ENCODE measurements at places on chromosomes 12 and 14. TPM values are rescaled to one million over a fixed set of nuclear protein-coding genes. Genes with fewer than 3 reads are reported as not detected.

DNA sequence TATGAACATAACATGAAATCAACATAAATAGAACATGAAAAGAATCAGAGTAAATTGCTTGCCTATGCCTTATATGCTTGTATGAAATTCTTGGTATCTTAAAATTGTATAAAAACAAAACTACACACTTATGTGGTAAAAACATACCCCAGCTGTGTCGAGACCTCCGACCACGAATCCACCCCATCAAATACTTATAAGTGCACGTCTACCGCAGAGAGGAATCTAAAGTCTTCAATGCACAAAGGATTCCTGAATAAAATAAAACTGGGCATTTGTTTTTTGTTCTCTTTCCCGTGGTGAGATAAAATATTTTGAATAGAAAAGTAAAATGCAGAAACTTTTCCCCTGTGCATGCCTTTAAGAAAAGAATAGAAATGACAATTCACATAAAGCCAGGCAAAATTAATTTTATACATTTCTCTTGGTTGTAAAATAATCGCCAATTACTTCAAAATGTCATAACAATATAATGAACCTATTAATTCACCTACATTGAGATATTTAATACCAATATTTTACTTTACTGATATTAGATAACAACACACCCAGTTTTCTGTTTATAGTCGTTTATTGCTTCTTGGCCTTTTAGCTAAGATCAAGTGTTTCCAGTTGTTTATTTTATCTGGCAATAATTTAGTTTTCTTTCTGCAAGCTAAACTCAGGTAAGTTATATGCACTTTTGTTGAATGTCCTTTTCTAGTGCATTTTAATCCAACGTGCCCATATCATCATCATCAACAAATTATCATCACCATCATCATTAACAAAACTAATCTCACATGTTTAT lies 1.0 kb downstream of the KLRK1 start:
- no peak for DNase-seq

- no peak for DNase-seq
Measured at GRCh38 chr12:104372061-104372720, 68.7 kb downstream of the EID3 start.

DNA sequence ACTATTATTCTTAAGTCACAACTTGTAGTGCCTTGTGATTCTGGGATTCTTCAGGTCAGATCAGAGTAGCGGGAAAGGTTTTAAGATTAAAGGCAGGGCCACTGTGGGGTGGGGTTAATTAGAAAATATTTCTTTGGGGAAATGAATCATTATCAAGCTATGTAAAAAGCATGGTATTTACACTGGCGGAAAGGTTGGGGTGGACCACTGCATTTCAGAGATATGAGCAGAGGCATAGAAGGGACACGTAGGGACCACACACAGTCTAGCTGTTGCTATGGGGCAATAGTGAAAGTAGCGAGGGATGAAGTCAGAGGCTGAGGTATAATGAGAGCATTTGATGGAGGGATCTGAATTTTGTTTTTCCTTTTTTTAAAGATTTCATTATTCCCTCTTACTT lies 31.7 kb upstream of the KCNH3 start:
- DNase-seq, result no peak

DNA sequence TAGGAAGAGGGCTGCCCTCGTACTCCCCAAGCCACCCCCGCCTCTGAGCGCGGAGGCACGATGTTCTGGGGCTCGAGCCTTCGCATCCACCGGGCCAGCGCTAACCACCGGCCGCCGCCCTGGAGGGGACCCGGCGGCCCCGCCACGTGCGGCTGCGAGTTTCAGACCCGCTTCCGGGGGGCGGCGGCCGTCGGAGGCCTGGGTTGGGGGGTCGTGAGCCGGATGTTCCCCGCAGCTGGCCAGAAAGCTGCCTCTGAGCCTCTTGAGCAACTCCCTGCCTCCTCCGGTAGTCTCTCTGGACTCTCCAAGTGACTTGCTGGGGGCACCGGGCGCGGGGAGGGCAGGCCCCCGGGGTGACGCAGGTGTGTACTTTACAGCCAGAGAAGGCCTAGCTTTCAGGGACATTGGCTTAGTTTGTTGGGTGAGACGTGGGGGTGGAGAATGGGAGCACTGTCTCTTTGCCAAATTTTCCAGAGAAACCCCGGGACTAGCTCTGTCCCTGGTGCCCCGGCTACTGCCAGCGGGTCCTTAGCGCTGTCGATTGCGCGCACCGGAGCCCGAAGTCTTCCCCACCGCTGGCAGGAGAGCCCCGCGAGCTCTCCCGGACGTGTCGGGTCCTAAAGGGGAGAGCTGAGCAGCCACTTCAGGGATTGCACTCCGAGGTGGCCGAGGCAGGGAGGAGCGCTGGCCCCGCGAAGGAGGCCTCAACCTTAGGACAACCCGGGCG lies 15.6 kb downstream of the OTX2 start:
- DNase-seq, result peak; percentile 41

Gene GDF11
- polyA plus RNA-seq, result 26.9 TPM

Gene TAS2R9
- polyA plus RNA-seq, result not detected

Gene GPX2
- 23.8 TPM for polyA plus RNA-seq

Gene CLEC1A
- polyA plus RNA-seq, result 1.5 TPM

DNA sequence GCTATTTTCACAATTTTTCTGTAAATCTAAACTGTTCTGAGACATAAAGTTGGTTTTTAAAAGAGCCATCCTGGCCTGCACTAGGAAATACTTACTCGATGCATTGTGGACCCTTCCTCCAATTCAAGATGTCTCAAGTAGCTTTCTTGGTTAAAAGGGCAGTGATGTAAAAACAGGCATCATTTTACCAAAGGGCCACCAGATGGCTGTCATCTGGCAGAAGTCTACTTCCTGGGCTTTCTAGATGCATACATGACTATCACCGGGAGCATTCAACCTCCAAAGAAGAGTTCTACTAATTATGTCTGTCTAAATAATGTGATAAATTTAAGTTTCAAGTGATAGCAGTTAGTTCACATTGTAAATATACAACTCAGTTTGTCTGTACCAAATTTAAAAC lies 96.8 kb upstream of the FRMD6 start:
- DNase-seq, result no peak

GRCh38 chr12:62363506-62363905 lies 103.1 kb upstream of the MON2 start:
- no peak for DNase-seq

GRCh38 chr14:83744224-83744623 lies 1785.7 kb upstream of the FLRT2 start:
- DNase-seq, result no peak

Gene AVPR1A
- polyA plus RNA-seq, result 0.14 TPM

DNA sequence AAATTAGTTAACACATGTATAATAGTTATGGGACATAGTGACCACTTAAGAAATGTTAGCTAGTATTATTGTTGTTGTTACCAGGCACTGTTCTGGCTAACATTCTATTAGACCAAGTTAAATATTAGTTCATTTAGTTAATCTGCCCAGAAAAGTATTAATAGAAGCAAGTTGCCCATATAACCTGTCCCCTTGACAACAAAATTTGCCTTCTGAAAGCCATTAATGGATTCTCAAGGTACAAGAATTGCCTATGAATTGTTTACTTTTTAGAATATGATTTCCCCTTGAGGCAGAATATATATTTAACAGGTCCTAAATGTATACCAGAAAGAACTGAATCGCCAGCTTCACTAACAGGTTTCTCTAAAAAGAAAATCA lies 167.3 kb upstream of the TMCC3 start:
- DNase-seq, result no peak

- DNase-seq, result no peak
Measured at GRCh38 chr14:69039288-69039628, 60.2 kb upstream of the ACTN1 start.

DNA sequence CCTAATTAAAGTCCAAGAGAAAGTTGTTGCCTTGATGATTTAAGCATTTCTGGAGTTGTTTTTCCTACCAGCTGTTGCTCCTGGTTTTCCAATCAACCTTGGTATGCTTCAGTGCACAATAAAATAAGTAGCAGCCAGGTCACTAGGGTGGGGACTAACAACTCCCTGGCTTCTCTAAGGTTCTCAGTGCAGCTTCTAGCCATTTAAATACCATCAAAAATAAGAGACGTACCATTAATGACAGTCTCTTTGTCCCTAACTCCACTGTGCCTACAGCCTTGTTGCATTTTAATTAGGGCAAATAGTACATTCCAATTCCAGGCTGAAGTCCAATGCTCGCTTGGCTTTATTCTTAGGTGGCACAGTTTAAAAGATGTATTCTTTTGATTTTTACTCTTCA lies 11.8 kb downstream of the STON2 start:
- DNase-seq, result peak; percentile 74

DNA sequence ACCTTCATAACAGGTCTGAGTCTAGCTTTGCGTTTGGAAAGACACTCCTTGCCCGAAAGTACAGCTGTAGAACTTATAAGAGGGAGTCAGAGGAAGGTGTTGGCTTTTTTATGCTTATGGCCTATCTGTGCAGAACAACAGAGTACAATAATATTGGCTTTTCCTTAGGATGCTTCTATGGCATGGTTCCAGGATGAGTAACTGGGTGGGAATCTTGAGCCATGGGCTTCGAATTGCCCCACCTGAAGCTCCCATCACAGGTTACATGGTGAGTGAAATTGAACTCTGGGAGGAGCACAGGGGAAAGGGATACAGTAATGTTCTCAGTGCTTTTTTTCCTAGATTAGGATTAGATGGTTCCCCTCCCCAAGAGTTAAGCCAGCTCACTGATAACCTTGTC lies 13.0 kb downstream of the PARP2 start:
- DNase-seq, result no peak

Gene CBLN3
- polyA plus RNA-seq, result 3.3 TPM

Gene MMP17
- 15.5 TPM for polyA plus RNA-seq

- no peak for DNase-seq
Measured at GRCh38 chr12:2845280-2845679, 10.4 kb upstream of the NRIP2 start.

Gene PPP4R4
- 1.2 TPM for polyA plus RNA-seq

Gene JKAMP
- 33.1 TPM for polyA plus RNA-seq

Gene WIF1
- 8.1 TPM for polyA plus RNA-seq

DNA sequence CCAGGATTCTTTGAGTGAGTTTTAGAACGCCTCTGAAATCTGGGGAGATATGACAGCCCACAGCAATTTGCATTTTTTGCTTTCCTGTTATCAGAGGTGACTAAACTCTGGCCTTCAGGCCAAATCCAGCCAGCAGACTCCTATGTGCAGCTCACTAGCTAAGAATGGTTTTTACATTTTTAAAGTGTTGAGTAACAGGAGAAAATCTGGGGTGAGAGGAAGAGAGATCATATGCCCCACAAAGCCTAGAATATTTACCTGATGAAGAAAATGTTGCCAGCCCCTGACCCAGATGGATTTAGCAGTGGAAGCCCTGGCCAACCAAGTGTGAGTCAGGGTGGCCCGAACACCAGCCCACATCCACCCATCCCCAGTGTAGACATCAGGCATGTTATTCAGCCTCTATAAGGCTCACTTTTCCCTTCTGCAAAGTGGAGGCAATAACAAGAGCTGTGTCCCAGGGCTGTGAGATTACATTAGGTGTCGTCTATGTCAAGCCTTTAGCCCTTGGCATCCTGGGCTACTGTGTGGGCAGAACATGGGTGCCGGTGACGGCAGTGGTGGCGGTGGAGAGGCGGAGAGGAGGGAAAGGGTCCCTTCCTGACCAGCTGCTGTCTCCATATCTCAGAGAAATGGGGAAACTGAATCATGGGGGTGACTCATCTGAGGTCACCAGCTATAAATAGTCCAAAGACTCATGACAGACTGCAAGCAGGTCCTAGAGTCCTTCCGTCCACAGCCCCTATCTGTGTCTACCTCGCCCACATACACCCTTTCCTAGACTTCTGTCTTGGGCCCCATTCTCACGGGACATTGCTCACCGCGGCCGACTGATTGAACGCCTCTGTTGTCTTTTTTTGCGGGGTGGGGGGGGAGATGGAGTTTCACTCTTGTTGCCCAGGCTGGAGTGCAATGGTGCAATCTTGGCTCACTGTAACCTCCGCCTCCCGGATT lies 32.6 kb upstream of the CD9 start:
- no peak for DNase-seq

Data from brain (organoid and tissue), 16 donors.